Activated effector memory CD4-positive, alpha-beta T cell treated with Interleukin-2 at 50 U/mL for 16 hours (primary cell): ENCODE measurements at places on chromosomes 12 and 14.
A peak's percentile ranks its signal among the peaks of the same experiment; 100 is the strongest.

DNA sequence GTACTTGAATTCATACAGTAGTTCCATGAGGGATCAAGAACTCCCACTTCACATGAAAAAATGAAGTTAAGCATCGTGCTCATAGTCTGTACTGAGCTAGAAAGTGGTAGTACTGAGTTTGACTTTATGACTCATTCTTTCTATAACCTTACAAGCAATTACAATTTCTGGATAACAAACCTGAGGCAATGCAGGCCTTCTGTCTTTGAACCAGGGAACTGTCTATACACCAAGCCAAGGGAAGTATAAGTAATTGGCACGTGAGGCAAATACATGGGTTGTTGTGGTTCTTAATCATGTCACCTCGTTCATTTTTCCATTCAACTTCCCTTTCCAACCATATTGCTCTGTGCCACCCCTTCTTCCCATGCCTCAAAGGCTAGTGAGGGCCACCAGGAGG, 16.8 kb downstream of the GNS start:
- DNase-seq = no peak

DNA sequence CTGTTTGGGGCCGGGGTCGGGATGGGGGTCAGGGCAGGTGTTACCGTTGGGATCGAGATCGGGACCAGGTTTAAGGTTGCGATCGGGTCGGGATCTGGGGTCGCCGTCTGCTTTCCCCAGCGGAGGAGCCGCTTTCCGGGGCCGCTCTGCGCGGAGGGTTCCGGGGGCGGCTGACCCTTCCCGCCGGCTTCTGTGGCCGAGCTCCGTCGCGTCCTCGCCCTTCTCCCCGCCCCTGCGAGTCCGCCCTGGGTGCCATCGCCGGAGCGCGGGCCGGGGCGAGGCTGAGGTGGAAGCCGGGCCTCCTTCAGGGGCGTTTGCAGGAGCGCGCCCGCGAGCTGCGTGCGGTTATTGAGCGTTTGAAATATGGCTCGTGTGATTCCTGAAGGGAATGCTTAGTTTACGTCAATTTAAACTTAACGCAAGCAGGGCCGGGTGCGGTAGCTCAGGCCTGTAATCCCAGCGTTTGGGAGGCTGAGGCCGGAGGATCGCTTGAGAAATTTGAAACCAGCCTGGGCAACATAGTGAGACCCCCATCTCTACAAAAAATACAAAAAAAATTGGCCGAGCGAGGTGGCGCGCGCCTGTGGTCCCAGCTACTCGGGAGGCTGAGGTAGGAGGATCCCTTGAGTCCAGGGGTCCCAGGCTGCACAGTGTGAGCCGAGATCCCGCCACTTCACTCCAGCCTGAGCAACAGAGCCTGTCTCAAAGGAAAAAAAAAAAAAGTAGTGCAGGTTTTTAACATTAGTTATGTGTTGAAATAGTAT, 620 bp downstream of the PGAM5 start:
- peak; percentile 11 for DNase-seq

GRCh38 chr12:1398673-1399072, 195.7 kb downstream of the FBXL14 start:
- DNase-seq = no peak

- no peak for DNase-seq
These were observed 12.1 kb downstream of the DDX54 start for GRCh38 chr12:113173081-113173698.

DNA sequence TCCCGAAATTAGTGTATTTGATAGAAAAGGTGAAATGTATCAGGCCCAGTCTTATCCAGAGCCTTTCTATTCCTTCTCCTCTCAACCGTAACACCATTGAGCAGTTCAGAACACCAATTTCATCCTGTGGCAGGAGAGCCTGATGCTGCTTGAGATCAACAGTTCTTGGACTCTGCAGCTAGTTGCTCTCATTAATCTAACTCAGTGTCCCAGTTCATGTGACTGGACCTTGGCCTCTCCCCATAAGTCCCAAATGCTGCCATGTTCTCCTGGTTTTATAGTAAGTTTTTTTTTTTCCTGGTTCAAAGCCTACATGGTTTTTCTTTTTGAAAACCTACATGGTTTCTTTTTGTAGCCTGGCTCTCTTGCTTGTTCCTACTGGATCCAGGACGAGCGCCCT, 293.9 kb downstream of the ITPR2 start:
- no peak for DNase-seq

DNA sequence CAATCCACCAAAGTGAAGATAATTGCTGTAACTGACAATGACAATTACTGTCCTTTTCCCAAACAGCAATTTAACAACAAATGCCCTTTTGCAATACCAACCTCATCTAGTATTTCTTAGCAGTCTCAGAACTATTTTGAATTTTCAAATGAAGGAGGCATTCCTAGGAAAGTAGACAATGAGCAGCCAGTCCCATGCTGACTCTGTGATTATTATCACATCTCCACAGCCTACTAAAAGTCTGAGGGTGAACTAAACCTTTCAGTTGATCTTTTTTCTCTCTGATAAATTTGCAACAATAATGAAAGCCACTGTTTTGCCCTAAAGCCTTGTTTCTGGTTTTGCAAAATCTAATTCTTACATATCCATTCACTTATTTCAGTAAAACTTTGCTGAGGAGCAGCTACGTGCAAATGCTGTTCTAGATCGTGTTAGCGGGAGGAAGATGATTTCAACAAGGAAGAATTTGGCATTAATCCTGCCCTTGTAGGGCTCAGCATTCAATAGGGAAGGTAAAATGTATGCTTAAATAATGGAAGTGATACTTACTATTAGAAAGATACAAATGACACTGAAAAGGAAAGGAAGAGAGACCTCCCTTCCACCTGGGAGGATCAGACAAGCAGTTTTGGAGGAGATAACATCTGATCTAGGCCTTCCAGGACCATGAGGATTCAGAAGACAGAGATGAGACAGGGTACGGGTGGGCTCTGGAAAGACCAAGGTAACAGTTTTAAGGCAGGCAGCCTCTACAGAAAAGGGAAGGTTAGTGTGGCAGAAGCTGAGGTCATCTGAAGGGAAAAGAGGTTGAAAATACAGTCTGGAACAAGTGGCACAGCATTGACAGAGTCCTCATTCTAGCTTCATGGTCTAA, 47.4 kb downstream of the SLC38A1 start:
- no peak for DNase-seq

DNA sequence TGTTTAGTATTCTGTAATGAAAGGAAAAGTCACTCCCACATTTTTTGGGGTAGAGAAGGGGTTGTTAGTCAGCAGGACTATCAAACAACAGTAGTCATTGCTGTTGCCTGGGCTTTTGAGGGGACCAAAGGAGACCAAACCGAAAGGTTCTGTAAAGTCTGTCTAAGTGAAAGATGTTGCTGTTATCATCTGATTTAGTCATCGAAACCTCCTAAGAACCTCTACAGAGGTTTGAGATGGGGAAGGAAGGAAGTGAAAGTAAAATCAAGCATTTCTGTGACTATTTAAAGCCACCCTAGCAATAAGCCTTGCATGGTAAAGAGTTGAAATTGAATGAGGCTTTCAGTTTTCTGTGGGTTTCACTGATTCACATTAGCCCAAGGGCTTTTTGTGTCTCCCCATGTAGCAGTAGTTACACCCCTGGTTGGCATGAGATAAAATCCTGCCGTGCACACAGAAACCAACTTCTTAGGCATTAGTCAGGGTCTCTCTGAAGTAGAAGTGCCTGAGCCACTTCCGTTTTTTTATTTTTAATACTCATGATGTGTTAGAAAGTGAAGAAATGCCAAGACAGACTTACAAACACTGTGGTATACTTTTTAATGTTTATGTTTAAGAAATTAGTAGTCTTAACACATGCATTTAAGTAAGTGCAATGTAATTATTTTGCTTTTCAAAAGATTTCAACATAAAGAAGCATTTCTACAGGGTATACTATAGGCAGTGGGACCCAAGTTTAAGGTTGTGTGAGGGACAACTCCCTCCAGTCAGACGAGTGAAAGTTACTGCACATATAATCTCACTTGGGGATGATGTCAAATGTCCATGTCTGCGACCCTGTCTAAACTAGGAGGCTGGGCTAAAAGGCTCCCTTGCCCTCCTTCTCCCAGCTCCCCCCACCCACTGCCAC, 50.4 kb downstream of the DYRK2 start:
- DNase-seq = peak; percentile 32

DNA sequence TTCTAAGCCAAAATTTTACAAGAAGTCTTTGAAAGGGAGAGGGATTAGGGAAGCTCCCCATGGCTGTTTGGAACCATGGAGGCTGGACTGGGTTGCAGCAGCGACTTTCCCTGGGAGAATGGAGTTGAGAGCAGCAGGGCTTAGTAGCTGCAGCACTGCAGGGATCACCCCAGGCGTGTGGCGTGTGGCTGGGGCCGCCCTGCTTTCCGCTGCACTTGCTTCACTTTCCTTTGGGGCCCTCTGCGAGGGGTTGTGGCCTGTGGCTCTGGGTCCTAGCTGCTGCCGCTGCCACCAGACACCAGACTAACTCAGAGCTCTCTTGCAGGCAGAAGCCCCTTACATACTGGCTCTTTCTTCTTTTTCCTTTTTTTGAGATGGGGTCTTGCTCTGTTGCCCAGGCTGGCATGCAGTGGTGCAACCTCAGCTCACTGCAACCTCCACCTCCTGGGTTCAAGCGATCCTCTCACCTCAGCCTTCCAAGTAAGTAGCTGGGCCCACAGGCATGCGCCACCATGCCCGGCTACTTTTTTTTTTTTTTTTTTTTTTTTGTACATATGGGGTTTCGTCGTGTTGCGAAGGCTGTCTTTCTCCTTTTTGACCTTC, 25.4 kb downstream of the CCDC62 start:
- DNase-seq = no peak

GRCh38 chr12:115990241-115990640, 287.3 kb downstream of the MED13L start:
- DNase-seq = no peak

DNA sequence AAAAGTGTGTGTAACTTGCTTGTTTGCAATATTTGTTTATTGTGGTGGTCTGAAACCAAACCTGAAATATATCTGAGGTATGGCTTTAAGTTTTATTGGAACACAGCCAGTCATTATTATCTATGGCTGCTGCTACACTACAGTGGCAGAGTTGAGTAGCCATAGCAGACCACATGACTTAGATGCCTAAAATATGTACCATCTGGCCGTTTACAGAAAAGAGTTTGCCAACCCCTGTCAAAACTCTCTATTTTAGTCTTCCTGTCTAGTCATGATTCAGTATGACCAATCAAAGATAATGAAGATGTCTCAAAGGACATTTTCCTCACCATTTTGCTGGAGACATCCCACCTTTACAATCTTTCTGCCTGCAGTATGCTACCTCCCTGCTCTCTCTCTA, 242.3 kb downstream of the ANO6 start:
- no peak for DNase-seq

- DNase-seq = no peak
These were observed 371.1 kb upstream of the RPL10L start for GRCh38 chr14:47022721-47023120.

- DNase-seq = peak; percentile 86
These were observed 3.0 kb downstream of the EVL start for GRCh38 chr14:100067971-100068959.

DNA sequence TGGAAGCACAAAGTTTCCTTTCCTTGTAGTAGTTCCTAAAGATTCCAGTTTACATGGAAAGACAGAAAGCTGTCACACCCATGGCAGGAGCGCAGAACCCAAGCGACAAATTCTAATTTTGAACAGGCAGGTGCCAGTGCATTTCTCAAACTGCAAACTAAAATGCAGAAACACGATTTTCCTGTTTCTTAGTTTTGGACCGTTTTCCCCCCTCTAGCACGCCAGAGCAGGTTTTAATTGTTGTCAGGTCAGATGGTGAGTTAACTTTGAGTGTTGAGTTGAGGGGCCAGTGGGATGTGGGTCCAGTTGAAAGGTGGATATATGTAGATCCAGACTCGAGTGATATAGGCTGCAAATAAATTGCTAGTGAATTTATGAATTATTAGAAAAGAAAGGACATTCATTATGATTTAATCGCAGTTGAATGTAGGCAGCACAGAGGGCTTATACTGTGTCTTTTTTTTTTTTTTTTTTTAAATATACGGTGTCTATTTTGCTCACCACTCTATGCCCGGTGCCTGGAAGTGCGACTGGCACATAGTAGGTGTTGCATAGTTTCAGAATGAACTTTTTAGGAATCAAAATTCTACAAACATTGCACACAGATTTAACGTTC, 909 bp upstream of the ETFBKMT start:
- DNase-seq = no peak

- DNase-seq = no peak
These were observed 5.7 kb upstream of the SLC38A4 start for GRCh38 chr12:46831335-46832129.

- no peak for DNase-seq
These were observed 527.2 kb downstream of the FLRT2 start for GRCh38 chr14:86057018-86057667.

DNA sequence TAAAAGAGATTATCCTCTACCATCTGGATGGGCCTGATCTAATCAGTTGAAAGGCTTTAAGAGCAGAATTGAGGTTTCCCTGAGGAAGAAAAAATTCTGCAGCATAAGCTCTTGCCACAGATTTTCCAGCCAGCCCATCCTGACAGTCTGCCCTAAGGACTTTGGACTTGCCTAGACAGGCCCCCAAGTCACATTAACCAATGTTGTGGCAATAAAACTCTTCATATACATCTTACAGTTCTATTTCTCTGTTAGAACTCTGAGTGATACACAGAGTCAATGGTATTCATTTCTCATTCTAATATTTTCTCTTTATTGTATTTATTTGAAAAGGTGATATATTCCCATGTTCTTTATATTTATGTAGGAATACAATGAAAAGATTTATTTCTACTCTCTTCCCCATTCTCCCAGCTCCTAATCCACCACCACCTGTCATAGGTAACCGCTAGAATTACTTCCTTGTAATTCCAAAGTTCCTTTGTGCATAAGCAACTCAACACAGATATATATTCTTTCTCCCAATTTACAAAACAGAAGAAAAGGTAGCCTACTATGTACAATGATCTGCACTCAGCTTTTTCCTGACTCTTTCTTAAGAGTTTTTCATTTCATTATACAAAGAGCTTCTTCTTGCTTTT, 182.1 kb downstream of the CAPZA3 start:
- no peak for DNase-seq

DNA sequence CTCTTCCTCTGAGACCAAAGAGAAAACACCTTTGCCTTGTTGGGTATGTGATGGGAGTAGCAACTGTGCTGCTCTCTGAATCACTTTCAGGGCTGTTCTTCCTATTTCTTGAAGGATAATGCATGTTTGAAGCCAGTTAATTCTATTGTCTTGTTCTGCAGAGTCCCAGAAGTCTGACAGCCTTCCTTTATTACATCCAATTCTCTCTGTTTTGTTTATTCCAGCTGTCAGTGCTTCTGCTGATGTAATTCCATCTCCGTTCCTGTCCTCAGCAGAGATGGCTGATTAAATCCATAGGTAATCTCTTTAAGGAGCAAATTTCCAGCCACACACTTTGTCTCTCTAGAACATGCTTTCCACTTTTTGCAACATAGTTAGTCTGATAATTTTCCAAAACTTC, 59.7 kb downstream of the MGAT4C start:
- DNase-seq = no peak

DNA sequence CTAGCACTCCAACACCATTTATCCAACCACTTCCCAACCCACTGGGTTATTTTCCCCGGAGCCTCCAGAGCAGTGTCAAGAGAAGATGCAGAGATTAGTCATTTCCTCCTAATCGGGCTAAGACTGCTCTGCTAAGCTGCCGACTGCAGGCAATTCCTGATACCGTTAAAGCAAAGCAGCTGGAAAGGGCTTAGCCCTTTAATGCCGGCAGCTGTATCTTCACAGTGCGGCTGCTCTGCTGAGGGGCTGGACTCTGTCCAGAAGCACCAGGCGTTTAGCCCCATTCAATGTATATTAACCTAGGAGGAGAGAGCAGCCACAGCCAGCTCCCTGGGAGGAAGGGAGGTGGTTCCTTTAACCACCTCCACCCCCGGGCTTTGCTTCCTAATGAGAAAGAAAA, 11.1 kb downstream of the AQP6 start:
- DNase-seq = no peak
